ENCODE measurements at places on chromosomes 7 and 10.

DNA sequence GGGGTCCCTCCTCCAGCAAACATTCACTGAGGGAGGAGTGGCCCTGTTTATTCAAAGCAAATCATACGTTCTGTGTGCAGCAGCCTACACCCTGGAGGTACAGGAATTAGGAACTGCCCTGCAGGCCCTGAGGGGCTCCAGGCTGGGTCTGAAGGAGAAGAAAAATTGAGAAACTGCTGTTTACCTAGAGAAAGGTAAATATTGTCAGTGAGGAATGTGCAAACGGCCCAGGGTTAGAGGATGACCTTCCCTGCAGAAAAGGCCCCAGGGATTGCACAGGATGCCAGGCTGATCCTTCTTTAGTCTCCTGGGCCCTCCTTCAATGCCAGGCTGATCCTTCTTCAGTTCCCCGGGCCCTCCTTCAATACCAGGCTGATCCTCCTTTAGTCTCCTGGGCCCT, 5.7 kb downstream of the CALML5 start:
- no peak for DNase-seq

GRCh38 chr10:92091965-92092364, 168.4 kb downstream of the BTAF1 start:
- DNase-seq: no peak

GRCh38 chr7:158676171-158676840, 28.3 kb downstream of the NCAPG2 start:
- peak; percentile 39 for DNase-seq

GRCh38 chr7:78435355-78435754, 636.8 kb downstream of the PHTF2 start:
- DNase-seq: peak; percentile 17

DNA sequence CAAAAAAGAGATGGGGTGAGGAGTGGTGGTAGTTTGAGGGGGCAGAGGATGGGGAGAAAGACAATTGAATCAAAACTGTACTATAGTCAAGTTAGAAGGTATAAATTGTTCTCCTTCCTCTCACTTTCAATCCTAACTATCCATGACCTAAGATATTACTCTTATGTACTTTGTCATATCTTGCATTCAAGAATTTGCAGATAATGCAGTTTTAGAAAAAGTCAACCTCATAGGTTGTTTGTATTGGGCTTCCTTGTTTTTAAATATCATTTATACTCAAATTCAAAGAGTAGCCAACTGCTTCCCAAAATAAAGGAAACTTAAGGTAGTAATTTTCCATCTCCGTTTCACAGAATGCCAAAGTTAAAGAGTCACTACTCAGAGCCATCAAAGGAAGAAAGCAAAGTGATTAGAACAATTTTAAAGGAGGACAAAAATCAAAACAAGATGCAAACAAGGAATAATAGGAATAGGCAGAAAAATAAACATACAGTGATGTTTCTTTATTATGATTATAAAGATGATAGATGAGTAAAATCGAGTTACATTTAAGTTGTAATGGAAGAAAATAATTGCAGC, 32.7 kb downstream of the MET start:
- no peak for DNase-seq

DNA sequence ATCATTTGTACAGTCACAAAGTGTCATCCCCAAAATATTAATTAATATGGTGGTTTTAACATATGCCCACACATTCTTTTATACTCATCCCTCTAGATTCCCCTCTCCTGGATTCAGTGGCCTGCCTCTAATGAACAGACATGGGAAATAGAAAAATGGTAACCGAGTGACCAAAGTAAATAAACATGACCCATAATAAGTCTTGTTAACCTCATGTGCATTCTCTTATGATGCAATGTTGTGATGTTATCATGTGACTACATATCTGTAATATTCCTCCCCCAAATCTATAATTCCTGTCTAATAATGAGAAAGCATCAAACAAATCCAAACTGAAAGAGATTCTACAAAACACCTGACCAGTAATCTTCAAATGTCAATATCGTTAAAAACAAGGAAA, 164.5 kb upstream of the PRSS1 start:
- DNase-seq: no peak

- DNase-seq: no peak
These were observed 103.8 kb downstream of the HTR5A start for GRCh38 chr7:155173905-155174304.

DNA sequence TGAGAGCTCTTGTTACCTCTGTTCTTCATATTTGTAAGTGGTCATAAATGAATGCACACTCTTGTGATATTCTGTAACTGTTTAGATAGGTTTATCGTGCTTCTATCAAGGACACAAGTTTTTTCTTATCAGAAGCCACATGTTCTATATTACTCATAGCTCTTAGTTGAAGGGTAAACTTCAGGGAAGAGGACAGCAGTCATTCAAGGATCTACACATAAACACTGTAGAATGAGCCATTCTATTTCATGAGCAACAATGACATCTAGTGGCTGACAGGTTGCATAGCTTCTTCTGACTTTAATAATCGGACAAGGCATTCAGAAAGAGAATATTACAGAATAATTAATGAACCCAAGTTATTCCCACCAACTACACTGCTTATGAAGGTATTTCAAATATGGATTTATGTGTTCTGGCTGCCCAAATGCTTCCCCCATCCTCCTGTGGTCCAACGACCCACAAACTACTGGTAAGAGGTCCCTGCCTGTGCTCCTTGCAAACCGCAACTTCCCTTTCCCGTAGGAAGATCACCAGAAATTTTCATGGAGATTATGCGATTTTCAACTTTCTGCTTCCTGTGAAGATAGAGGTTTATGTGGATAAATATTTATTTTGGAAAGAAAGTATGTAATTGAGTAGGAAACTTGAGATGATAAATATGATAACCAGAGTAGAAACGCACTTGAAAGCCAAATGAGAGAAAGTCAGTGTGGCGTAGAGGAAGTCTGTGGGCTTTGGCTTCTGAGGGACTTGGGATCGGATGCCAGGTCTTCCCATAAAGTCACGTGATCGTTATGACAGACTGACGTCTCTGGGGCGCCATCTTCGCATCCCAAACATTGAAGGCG, 16.8 kb upstream of the ABCB5 start:
- DNase-seq: peak; percentile 58

DNA sequence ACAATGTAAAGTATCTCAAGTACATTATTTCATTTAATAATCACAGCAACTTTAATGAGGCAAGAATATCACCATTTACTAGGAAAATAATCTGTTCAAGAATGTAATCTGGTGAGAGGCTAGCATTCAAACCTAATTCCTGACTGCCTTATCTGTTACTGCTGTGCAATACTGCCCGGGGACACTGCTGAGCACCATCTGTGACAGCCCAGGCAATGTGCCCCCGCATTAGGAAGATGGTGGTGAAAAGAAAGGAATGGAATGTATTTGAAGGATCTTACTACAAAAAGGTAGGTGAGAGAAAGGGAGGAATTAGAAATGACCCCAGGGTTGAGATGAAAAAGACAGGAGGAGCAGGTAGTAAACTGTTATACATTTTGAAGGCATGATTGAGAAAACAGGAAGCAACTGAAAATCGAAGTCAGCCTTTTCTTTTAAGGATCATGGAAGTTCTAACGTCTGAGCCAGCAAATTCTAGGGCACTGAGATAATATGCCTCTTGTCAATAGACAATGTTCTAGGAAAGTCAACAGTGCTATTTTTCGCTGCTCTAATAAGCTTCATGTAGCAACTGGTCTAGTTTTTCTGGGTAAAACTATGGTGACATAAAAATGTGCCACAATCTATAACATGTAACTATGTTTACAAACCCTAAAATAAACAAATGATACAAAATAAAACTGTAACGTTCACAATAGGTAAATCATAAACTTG, 90.4 kb downstream of the ETV1 start:
- no peak for DNase-seq

DNA sequence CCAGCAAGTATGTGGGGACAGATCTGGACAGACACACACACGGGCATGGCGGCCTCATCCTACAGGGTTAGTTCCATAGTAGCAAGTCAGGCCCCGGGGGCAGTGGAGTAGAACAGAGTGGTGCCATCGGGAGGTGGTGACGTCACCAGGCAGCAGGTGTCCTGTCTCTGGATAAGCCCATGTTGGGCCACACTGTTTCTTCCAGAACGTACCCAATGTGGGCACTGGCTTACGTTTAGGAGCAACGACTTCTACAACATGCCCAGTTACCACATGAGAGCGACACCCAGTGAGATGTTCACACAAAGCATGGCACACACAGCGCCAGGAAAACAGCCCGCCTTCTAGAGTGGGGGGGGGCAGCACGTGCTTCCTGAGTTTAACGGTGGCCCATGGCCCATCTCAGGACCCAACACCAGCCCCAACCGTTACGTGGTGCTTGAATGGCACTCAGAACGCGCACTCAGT, 67.8 kb downstream of the CTBP2 start:
- DNase-seq: no peak

- DNase-seq: no peak
These were observed 254.3 kb upstream of the NPVF start for GRCh38 chr7:25482631-25483030.

- DNase-seq: no peak
These were observed 76.8 kb upstream of the LRRN3 start for GRCh38 chr7:111014079-111014478.

DNA sequence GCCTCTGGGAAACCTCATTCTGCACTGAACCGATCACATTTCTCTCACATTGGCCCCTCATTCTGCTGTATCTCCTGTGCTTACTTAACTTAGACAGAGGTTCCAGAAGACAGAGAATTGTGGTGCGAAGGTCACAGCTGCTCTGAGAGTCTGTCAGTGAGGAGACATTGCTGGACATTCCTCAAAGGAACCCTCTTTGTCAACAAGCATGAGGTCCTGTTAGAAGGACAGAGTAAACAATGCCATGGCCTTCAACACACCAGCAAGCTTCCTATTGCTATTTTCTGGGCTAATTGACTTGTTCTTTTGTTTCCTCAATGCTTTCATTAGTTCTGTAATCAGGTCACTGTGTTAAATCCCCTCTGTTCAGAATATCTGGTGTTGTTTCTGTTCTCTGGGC, 109.3 kb upstream of the FZD8 start:
- no peak for DNase-seq

- no peak for DNase-seq
These were observed 79.9 kb upstream of the POM121L12 start for GRCh38 chr7:52955522-52955921.
